Activated CD4-positive, alpha-beta T cell treated with anti-CD3 and anti-CD28 coated beads for 24 hours (primary cell): ENCODE measurements at places on chromosomes 5 and 9.
A peak's percentile ranks its signal among the peaks of the same experiment; 100 is the strongest.

- DNase-seq: no peak
Observed at GRCh38 chr5:144209361-144209760, 38.7 kb downstream of the KCTD16 start.

DNA sequence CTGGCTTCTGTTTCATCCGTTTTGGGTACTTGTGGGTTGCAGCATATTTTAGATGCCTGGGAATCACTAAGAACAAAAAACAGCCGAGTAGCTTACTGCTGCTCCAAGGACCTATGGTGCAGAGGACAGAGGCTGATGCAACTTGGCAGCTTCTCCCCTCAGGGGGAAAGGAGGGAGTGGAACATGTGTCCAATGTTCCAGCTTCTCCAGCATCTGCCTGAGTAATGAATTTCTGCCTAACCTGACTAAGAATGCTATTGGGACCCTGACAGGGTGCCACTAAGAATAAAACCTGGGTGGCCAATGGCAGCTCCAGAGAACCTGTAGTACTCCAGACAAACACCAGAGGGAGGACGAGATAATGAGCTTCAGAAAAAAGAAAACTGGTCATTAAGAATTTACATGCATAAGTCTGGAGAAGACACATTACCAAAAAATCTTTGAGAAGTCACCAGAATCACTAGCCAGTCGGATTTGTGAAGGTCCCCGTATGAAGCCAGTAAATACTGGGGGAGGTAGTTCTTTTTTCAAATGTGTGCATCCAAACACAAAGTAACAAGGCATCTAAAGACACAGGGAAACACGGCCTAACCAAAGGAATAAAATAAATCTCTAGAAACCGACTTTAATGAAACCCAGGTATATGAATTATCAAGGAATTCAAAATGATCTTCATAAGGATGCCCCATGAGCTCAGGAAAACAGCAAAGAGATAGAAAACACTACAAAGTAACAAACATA, 293.5 kb downstream of the HINT1 start:
- DNase-seq: peak; percentile 30

GRCh38 chr9:113309204-113309813, 6.1 kb upstream of the RNF183 start:
- no peak for DNase-seq

GRCh38 chr5:3740546-3741373, 145.1 kb downstream of the IRX1 start:
- no peak for DNase-seq

GRCh38 chr5:64506567-64507263, 900 bp downstream of the RGS7BP start:
- DNase-seq: no peak

GRCh38 chr9:74645007-74645639, 148.0 kb downstream of the RORB start:
- no peak for DNase-seq

DNA sequence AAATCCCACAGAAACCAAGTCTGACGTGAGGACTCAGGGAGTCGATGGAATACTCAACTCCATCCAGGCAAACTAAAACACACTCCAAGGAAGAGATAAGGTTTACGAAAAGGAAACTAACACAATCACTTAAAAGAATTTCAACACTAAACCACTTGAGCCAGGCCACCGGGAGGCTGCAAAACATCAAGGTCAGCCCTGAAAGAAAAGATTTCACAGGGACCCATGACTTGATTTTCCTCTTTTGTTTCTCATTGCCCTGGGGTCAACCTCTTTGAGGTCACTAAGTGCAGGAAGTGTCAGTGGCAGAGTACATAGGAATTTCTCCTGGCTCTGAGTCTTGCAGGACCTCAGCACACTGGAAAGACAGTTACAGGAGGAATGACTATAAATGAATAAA, 77.8 kb upstream of the TARS1 start:
- DNase-seq: no peak

GRCh38 chr5:132011622-132012343, at the start of gene ACSL6:
TSS of gene ACSL6 (minus strand) at chr5:132011658. CDS start at chr5:132011553, 105 bp downstream.
- no peak for DNase-seq

DNA sequence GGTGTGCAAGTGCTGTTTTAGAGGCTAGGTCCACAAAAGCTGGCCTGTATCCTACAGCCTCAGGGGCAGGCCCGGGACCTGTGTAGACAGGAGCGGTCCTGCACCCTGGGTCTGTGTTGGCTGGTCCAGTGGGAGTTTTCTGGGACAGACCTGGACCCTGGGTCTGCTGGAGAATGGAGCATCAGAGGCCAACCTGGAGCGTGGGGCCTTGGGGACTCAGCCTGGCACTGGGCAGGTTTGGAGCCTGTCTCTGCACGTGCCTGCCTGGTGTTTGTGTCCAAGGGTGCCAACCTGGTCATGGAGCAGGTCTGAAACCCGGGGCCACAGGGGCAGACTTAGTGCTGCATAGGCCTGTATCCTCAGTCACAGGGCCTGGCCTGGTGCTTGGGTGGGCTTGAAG, 45.8 kb downstream of the SRFBP1 start:
- DNase-seq: no peak

GRCh38 chr5:132096904-132097303, 23.3 kb downstream of the CSF2 start:
- no peak for DNase-seq

- DNase-seq: no peak
Observed at GRCh38 chr9:123112015-123112975, 78.8 kb downstream of the GPR21 start.

DNA sequence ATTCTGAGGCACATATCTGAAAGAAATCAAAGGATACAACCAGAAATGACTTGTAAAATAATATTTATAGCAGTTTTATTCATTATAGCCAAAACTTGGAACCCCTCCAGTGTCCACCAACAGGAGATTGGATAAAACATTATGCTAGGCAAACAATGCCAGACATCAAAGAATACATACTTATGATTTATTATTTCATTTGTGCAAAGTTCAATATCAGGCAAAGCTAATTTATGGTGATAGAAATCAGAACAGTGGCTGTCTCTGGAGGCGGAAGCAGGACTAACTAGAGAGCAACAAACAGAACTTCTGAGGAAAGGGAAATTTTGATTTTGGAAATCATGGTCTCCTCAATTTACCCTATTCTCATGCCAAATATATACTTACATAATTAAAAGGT, 193.1 kb downstream of the ICE1 start:
- no peak for DNase-seq

GRCh38 chr5:50653946-50654345, 12.5 kb upstream of the PARP8 start:
- no peak for DNase-seq
